ENCODE measurements at places on chromosomes 2 and 18.

GRCh38 chr18:60189856-60190255 lies 182.7 kb downstream of the MC4R start:
- DNase-seq, result no peak

DNA sequence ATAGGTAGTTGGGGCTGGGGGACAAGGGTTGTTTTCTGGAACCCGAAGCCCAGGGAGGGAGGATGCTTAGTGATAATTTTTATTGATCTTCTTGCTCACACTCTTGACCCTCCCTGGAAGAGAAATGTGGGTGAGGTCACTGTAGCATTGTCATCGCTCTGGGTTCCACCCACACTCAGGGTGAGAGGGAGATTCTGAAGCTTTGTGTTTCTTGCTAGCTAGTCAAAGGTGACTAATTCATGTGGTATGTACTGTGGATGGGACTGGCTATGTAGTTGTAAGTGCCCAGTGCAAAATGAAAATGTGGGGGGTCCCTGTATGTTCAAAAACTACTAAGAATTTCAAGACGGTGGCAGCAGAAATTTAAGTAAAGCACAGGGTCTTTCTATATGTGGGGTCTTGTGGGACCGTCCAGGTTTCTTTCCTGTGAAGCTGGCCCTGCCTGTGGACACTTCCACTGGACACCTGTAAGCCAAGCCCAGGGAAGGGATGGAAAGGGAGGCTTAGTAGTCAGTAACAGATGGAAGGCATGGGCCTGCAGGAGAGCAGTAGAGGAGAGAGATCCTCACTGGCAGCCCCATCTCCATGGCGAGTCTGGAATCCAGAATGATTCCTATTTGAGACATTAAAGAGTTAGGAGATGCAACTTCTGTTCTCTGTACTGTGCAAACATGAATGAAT lies 35.0 kb downstream of the TSN start:
- DNase-seq, result no peak

GRCh38 chr18:37265382-37265781 lies 300.2 kb downstream of the CELF4 start:
- no peak for DNase-seq

GRCh38 chr2:126370201-126370600 lies 285.8 kb upstream of the GYPC start:
- no peak for DNase-seq

DNA sequence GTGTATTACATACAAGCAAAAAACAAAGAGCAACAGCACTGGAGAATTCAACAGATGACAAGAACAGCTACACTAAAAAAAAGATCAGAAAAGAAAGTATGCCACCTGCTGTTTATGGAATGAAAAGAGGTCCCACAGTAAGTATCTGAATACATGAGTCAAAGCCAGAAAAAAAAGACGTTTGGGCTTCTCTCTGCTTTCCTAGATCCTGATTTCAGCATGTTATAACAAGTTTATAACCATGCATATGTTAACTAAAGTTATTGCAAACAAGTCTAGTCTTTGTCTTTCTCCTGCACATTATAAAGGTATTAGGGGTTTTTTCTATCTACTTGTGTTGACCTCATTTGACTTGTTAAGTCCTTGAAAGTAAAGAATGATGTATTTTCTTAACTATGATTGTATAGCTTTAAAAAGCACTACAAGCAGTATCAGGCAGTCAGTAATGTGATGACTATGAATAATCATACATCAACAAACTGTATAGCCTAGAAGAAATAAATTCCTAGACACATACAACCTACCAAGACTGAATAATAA lies 108.5 kb upstream of the COL5A2 start:
- DNase-seq, result peak; percentile 66

- peak; percentile 90 for DNase-seq
Measured at GRCh38 chr2:25041307-25041927, 459 bp upstream of the EFR3B start.

GRCh38 chr2:199982126-199982843 lies 26.9 kb downstream of the MAIP1 start:
- DNase-seq, result no peak

DNA sequence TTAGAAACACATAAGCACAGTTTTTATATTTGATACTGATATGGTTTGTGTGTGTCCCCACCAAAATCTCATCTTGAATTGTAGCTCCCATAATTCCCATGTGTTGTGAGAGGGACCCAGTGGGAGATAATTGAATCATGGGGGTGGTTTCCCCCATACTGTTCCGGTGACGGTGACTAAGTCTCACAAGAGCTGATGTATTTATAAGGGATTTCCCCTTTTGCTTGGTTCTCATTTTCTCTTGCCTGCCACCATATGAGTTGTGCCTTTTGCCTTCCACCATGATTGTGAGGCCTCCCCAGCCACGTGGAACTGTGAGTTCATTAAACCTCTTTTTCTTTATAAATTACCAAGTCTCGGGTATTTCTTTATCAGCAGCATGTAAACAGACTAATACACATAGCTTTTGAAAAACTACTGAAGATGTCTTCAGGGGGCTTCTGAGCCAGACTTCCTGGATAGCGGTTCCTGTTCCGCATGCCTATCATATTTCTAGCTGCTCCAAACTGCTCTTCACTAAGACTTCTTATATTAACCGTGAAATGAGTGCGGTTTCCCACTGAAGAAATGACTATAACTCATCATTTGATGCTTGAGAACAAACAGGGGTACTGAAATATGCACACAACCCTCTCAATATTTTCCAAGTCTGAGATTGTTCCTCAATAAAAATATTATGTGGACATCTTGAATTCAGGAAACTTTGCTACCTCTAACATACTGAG lies 75.8 kb downstream of the SPHKAP start:
- DNase-seq, result no peak

GRCh38 chr2:118763797-118764196 lies 83.7 kb downstream of the EN1 start:
- DNase-seq, result no peak

DNA sequence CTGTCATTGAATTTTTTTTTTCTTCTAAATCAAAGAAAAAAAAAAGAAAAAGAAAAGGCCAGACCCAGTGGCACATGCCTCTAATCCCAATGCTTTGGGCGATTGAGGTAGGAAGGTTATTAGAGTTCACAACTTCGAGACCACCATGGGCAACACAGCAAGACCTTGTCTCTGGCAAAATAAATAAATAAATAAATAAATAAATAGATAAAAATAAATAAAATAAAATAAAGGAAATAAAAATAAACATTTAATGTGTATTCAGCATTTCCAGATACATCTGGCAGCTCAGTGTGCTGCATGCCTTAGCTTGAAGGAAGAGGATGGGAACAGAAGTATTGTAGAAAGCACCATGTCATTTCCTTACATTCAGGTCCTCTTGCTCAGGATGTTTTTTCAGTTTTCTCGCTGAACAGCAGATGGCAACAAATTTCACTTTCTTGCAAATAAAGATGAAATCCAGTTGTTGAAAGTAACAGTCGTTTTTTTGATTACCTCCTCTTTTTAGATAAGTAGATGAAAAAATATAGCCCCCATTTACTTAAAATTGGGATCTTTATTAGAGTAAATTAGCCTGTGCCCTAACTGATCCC lies 25.7 kb upstream of the FAM178B start:
- DNase-seq, result peak; percentile 54

GRCh38 chr2:8314063-8314462 lies 367.8 kb upstream of the ID2 start:
- no peak for DNase-seq

- DNase-seq, result no peak
Measured at GRCh38 chr2:242034996-242035814, 165.7 kb downstream of the RTP5 start.

GRCh38 chr2:211730215-211730614 lies 808.4 kb downstream of the ERBB4 start:
- DNase-seq, result no peak

GRCh38 chr18:79989195-79989497 lies 783 bp upstream of the TXNL4A start:
- no peak for DNase-seq

GRCh38 chr2:136136931-136137330 lies 19.0 kb upstream of the CXCR4 start:
- DNase-seq, result peak; percentile 39

All from NCI-H1105 treated with DMSO at 0.1 percent for 48 hours (cell line).